ENCODE measurements at places on chromosomes 6 and 20.

- DNase-seq: no peak
These were observed 46.1 kb downstream of the KIAA0319 start for GRCh38 chr6:24599686-24600399.

DNA sequence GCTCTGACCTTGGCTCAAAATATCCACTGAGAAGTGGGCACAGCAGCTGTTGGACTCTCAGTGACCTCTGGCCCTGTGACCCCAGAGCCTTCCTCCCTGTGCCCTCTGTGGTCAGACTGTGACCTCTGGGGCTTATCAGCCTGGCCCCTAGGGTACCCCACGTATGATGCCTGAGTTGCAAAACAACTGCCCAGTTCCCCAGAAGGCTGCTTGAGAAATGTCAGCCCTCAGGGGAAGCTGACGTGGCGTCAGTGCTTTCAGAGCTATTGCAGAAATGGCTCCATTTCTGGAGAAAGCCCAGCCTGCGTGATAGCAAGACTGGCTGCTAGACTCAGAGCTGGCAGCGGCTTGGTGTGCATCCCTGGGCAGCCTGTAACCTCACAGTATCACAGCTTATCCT, 31.5 kb upstream of the TGM2 start:
- DNase-seq: no peak

GRCh38 chr20:43530321-43531090, 23.0 kb downstream of the L3MBTL1 start:
- DNase-seq: no peak

GRCh38 chr6:46325561-46326530, 155.1 kb upstream of the ENPP5 start:
- DNase-seq: no peak

DNA sequence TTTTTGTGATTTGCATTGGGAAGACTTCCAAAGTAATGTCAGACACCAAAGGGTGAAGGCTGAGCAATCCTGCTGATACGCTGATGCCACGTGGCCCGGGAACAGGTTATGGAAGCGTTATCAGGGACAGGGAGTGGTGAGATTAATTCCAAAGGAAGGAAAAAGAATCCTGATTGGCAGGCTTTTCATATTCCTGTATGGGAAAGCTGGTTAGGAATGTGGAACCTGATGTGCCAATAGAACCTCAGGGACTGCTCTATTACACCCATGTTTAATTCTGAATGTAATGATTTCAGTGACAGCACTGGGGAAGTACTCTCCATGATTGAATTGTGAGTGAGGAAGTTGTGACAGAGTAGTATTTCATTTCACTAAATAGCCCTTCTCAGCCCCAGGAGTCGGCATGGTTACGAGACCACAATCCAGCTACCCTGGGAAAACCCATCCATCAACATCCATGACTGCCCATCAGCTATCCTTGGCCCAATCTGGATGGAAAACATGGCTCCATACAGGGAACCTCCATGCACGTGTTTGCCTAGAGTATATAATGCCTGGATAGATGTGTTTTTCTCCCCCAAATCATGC, 49.4 kb downstream of the F13A1 start:
- DNase-seq: no peak

- DNase-seq: no peak
These were observed 44.4 kb downstream of the ZMYND8 start for GRCh38 chr20:47311967-47312681.

DNA sequence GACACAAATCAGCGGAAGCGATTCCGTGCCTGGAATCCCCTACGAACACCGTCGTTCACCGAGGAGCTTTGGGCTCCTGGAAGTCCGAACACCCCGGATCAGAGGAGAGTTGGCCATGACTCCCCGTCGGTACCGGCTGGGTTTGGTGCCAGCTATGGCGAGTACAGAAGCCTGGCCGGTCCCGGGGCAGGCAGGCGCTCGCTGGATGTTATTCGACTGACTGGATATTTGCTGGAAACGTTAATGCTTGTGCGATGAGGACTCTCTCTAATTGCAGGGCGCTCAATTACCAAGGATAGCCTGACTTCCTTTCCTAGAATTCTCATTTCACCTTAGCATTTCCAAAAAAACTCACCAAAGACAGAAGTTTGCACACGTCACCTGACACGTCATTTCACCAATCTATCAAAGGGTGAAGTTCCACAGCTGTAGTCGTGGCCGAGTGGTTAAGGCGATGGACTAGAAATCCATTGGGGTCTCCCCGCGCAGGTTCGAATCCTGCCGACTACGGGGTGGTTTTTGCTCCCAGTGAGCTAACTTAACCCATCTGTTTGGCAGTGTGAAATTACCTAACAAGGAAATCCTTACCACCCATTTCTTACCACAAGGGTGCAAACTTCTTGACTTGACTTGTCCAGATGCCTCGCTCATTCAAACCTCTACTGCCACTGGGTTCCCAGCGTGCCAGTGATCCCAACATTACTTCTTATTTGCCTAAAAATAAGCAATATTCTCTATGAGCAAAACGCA, 22.7 kb upstream of the ZNF184 start:
- DNase-seq: peak; percentile 38

DNA sequence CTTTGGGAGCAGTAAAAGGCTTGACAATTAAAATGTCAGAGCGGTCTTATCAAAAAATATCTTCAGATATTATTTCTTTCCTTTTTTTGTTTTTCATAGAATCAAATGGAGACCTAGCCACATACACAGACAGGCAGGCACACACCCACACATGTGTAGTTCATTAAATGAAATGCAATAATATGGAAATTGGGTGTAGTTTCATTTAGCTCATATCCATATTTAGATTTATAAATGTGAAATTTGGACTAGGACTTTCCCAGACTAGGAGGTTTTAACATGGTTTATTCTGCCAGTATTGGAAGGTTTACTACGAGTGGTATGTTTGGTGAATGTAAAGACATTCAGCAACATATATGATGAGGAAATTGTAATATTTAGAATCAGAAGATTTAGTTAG, 277.7 kb upstream of the NT5E start:
- DNase-seq: no peak

DNA sequence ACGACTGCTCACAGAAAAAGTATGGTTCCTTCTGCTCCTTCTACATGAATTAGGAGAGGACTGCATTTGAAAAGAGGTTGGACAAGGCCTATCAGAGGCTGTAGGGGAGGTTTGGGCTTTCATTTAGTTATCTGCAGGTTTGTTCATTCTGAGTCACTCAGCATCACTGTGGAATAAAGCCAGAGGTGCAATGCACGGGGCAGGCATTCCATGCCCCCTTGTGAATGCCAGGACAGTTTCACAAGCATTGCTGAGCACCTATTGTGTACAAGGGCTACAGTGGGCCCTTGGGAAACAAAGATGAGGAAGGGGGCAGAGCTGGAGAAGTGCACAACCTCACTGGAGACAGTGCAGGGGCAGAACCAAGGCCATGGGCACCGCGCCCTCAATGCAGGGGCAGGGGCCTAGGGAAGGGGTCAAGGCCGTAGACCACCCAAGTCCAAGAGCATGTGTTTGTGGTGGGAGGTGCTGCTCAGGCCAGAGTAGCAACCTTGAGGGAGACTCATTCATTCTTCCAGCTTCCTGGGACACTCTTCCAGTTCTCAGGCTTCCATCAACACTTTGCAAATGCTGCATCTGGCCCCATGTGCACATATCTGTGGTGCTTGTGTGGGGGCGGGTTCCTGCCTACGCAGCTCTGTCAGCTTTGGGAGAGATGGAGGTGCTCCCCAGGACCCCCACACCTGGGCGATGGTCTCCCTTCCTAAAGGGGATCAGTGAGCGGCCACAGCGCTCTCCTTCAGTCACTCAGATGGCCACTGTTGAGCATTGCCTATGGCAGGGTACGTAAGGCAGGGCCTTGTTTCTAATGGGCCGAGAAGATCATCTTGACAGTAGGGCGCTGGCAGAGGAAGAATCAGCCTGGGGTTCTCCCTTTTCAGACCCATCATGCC, 204.5 kb downstream of the SYNDIG1 start:
- DNase-seq: no peak

DNA sequence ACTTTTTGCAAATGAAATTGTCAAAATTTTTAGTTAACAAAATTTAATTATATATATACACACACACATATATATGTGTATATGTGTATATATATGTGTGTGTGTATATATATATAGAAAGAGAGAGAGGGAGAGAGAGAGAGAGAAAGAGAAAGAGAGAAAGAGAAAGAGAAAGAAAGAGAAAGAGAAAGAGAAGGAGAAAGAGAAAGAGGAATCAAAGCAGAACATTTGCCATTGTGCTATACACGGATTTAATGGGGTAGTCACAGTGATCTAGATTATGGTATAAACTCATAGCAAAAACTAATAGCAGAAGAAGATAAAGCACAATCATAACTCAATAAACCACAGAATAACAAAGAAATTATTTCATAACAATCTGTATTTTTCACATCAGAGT, 126.7 kb downstream of the DST start:
- DNase-seq: no peak

DNA sequence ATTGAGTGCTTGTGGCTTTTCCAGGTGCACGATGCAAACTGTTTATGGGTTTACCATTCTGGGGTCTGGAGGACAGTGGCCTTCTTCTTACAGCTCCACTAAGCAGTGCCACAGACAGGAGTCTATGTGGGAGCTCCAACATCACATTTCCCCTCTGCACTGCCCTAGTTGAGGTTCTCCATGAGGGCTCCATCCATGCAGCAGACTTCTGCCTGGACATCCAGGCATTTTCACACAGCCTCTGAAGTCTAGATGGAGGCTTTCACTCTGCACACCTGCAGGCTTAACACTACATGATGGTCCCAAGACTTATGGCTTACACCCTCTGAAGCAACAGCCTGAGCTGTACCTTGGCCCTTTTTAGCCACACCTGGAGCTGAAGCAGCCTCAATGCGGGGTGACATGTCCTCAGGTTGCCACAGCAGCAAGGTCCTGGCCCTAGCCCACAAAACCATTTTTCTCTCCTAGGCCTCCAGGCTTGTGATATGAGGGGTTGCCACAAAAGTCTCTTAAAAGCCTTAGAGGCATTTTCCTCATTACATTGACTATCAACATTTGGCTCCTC, 552.2 kb downstream of the TFAP2A start:
- DNase-seq: no peak

- no peak for DNase-seq
These were observed 33.9 kb upstream of the FBXO9 start for GRCh38 chr6:53031281-53031680.

GRCh38 chr6:132020138-132020581, 69.0 kb upstream of the CCN2 start:
- no peak for DNase-seq

DNA sequence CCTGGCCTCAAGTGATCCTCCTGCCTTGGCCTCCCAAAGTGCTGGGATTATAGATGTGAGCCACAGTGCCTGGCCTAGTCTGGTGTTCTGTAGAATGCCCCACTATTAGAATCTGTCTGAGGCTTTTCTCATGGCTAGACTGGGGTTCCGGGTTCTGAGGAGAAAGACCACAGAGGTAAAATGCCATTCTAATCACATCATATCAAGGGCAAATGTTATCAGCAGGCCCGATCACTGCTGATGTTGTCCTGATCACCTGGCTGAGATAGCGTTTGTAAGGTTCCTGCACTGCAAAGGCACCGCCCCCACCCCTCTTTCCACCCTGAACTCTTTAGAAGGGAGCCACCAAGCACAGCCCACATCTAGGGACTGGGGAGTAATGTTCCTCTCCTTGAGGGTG, 6.7 kb upstream of the SRC start:
- no peak for DNase-seq

GRCh38 chr6:33983109-33983716, 162.7 kb downstream of the GRM4 start:
- DNase-seq: no peak

DNA sequence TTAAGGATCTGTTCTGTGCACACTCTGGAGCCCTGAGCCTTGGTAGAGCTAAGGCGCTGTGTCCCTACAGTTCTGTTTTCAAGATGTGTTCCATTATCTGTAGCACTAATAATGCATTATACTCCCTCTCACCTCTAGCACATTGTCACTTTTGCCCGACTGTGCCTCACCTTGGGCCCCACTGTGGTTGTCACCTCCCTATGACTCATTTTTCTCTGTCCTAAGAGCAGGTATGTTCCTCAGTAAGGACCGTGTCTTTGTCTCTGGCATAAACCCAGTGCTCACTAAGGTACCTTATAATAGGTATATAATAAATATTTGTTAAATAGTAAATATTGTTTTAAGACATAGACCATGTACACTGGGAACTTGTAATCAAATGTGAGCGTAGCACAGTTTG, 942.5 kb upstream of the CITED2 start:
- no peak for DNase-seq

DNA sequence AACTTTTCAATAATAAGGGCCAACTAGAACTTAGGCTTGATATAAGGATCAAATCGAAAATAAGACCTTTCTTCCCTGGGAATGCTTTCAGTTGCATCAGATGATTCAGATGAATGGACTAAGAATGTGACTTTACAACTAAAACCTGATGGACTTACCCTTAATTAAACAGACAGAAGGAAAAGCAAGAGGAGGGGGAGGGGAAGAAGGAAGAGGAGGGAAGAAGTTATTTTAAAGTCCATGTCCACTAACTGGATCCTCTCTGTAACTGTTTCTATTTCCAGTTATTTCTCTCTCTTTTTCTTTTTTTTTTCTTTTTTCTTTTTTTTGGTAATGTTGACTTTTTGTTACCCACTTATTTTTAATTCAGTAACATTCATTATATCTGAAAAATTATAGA, 486.0 kb downstream of the MAFB start:
- no peak for DNase-seq

DNA sequence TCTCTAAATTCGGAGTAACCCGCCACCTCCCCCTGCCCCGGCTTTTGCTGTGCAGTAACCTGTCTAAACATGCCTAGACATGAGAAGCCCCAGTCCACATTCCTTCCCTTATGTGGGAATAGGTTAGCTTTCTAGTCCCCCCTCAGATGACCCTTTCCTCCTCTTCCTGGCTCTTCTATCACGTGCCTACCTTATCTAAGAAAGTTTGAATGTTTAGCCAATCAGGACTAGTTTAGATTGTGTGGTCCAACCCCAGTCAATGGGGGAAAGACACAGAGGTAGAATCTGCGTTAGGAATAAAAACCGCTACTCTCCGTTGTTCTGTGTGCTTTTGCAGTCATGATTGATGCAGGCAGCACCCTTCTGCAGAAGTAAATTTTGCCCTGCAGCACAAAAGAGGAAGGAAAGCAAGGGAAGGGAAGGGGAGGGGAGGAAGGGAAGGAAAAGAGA, 69.0 kb upstream of the CD93 start:
- no peak for DNase-seq

DNA sequence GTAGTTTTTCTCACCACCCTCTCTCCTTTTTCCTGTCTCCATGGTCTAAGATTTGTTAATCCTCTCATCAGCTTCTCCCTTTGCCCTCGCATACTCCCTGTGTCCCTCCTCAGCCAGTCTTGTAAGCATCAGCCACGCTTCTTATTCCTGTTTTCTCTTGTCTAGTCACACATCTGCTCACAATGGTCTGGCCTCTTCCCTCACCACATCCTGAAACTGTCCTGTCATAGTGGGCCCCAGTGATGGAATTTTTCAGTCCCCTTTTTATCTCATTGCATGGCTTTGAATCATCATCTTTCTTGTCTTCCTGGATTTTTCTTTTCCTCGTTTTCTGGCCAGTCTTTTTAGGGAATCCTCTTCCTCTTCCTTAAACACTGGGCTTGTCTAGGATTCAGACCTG, 57.2 kb downstream of the GFRA4 start:
- DNase-seq: no peak
